ENCODE measurements at places on chromosomes 5 and 9.

DNA sequence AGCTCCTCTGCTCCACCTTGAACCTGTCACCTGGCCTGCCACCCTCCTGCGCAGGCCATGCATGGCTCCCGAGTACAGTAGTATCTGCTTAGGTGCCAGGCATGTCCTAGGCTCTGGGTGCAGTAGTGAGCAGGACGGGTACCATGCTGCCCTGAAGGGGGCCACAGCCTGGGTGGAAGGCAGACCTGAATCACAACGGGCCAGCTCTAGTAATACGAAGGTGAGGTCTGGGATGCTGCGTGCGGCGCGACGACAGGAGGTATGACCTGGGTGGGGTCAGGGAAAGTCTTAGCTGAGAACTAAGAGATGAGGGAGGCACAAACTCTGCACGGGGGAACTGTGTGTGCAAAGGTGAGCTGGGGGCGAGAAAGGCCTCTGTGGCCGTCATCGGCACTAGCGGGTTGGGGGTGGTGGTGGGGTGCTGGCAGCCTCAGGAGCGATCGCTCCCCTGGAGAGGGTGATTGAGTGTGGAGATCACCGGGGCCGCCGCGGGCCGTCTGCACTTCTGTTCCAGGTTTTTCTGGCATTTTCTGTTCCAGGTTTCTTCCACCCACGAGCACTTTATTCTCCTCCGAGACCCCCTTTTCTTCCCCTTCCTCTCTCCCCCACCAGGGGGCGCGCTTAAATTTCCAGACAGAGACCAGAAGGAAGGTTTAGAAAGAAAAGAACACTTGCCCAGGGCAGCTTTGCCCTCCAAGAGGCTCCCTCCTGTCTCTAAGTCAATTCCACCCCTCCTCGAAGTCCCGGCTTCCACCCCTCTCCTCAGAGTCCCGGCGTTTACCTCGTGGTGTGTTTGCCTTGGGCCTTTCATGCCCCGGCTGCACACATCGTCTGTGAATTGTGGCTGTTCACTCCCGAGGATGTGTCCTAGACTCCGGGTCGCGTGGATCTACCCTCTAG is 15.1 kb downstream of the PDLIM4 start:
- no peak overlapping the region for H3K4me3 ChIP-seq
- no peak overlapping the region for H3K27ac ChIP-seq
- no peaks in the 10 kb centered on the region for H3K36me3 ChIP-seq
- H3K4me1 ChIP-seq: no peaks in the 10 kb centered on the region

GRCh38 chr5:173331287-173331686 is 3.1 kb upstream of the STC2 start:
- no peaks in the 10 kb centered on the region for H3K4me1 ChIP-seq
- H3K27ac ChIP-seq: no peak overlapping the region
- H3K4me3 ChIP-seq: no peak overlapping the region

DNA sequence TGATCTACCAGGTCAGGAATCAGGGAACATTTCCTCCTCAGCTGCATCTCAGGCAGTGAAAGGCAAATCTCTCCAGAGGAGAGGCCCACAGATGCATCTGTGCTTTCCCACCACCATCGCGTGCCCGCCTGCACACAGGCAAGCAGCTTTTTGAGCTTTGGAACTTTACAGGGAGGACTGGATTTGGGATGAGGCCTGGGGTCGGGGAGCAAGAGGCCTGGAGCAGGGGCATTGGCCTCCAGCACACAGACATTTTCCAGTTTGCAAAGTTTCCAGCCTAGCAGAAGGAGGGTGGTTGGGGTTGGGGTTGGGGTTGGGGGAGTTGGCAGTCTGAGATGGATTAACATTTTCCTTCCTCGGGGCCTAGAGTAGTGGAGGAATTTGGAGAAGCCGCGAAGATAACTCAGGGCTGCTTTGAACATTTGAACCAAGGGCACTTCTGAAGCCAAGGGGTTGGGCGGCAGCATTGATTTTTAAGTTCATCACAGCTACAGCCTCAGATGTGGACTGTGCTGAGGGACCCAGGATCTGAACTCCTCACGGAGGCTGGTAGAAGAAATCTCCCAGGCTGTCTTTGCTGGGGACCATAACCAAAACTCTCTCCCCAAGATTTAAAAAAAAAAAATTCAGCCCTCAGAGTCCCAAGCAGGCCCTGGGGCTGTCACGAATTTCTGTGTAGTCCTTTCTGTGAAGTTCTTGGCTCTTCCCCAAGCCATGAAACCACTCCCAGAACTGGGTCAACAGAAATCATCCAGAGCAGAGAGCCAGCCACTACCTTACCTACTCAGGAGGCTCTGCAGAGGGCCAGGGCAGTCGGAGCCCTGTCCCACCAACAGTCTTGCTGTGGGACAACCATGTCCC is 25.6 kb downstream of the C5orf15 start:
- no peak for DNase-seq
- H3K27ac ChIP-seq: no peak overlapping the region
- H3K4me1 ChIP-seq: peaks cover 5% of the 10 kb centered on the region
- no peaks in the 10 kb centered on the region for H3K36me3 ChIP-seq

- H3K27me3 ChIP-seq: peaks cover 1% of the 10 kb centered on the region
- H3K36me3 ChIP-seq: no peaks in the 10 kb centered on the region
- no peak for DNase-seq
Measured at GRCh38 chr5:170216257-170216864, 16.4 kb upstream of the C5orf58 start.

GRCh38 chr9:128901379-128901778 is 19.4 kb upstream of the PHYHD1 start:
- H3K36me3 ChIP-seq: peaks cover 4% of the 10 kb centered on the region
- no peak overlapping the region for H3K4me3 ChIP-seq
- no peak overlapping the region for H3K27ac ChIP-seq
- no peaks in the 10 kb centered on the region for H3K27me3 ChIP-seq

All from aorta (tissue), 5 donors.